Putamen (tissue), 1 donor: ENCODE measurements at places on chromosomes 12 and 14.

DNA sequence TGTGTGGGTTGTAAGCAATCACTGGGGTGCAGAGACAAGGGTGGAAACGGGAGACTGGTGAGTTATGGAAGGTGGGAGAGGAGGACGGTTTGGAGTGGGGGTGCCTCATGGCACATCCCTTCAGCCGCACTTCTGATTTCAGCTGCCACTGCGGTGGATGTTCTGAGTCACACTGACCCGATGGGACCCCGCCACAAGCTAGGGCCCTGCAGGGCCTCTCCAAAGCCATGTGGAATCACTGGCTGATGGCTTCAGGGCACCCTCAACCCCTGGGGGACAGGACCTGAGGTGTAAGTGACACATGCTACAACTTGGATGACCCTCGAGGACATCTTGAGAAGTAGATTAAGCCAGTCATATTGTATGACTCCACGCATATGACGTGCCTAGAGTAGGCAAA lies 53.7 kb downstream of the GPR68 start:
- DNase-seq: no peak

GRCh38 chr14:70905301-70905700 lies 2.0 kb upstream of the PCNX1 start:
- no peak for DNase-seq

DNA sequence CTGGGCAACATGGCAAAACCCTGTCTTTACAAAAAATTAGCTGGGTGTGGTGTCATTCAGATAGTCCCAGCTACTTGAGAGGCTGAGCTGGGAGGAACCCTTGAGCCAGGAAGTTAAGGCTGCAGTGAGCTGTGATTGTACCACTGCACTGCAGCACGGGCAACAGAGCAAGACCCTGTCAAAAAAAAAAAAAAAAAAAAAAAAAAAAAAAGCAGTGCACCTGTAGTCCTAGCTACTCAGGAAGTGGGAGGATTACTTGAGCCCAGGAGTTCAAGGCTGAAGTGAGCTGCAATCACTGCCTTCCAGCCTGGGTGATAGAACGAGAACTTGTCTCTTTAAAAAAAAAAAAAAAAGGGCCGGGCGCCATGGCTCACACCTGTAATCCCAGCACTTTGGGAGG lies 5.6 kb downstream of the REM2 start:
- DNase-seq: no peak

DNA sequence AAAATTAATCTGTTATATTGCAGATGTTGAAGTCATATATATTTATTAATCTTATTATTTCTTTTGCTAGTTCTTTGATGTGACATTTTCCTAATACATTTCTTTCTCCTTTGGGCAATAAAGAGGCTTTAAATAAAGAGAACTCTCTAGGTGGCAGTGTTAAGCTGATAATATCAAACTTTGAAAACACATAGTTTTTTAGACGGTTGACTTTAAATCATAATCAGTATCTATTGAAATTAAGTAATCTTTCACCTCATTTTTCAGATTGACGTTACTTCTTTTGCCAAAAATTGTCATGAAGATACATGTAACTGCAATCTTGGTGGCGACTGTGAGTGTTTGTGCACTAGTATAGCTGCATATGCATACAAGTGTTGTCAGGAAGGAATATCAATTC lies 130.8 kb upstream of the PTPRQ start:
- no peak for DNase-seq

DNA sequence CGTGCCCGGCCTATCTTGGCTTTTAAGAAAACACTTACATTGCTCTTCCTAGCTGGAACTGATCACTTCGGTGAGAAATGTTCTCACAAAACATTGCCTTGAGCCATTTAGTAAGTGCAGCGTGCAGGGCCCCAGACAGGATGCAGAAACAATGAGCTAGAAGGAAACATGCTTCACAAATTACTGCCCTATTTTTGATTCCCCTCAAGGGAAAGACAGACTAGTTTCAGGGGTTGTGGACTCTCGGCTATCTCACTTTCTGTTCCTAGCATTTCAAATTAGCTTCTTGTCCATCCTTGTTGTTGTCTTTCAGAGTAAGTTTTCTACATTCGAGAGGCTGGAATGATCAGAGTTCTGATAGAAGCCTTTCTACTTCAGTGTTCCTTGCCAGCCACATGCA lies 21.6 kb downstream of the TGFB3 start:
- no peak for DNase-seq

- DNase-seq: no peak
These were observed 65.8 kb downstream of the RIN3 start for GRCh38 chr14:92579244-92579936.

GRCh38 chr12:5310151-5310550 lies 121.8 kb upstream of the NTF3 start:
- no peak for DNase-seq

GRCh38 chr14:81455390-81455789 lies 55.3 kb upstream of the STON2 start:
- no peak for DNase-seq

GRCh38 chr14:91333650-91334039 lies 84.0 kb downstream of the CCDC88C start:
- no peak for DNase-seq

GRCh38 chr12:113347-113746 lies 46.8 kb downstream of the IQSEC3 start:
- DNase-seq: no peak

DNA sequence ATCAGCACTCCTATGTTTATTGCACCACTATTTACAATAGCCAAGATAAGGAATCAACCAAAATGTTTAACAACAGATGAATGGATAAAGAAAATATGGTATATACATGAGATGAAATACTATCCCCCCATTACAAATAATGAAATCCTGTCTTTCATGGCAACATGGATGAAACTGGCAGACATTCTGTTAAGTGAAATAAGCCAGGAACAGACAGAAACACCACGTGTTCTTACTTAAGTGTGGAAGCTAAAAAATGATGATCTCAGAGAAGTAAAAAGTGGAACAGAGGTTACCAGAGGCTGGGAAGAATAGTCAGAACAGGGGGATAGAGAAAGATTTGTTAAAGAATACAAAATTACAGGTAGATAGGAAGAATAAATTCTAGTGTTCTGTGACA lies 113.7 kb upstream of the MDM1 start:
- no peak for DNase-seq

DNA sequence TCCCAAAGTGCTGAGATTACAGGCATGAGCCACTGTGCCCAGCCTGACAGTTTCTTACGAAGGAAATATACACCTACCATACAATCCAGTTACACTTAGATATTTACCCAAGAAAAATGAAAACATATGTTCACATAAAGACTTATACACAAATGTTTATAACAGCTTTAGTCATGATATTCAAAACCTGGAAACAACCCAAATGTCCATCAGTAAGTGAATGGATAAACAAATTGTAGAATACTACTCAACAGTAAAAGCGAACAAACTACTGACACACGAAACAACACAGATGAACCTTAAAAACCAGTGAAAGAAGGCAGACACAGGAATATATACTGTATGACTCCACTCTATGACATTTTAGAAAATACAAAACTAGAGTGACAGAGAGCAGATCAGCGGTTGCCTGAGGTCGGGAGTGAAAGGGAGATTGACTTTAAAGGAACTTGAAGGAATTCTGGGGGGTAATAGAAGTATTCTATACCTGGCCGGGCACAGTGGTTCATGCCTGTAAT lies 83.6 kb downstream of the SPRING1 start:
- no peak for DNase-seq

DNA sequence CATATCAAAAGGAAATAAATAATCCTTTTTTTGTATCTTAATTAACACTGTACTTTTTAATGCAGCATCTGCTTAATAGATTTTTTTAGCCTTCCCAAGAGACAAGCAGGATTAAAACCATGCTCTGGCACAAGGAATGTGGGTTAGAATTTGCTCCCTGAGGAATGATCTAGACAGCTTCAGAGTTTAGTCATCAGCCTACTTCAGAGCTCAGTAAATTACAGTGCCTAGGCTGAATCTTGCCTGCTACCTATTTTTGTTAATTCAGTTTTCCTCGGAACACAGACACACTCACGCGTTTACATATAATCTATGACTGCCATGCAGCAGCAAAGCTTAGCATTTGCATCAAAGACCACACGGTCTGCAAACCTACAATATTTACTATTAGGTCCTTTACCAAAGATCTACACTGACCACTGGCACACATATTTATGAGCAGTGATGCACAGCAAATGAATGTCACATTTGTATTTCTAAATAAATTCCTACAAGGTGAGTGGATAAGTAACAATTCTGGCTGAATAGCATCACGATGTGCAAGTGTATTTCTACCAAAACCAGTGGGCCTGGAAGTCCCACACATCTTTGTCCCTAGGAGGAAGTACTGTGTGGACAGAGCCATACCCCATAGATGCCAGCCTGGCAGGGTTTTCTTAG lies 309.8 kb upstream of the TMEM132C start:
- DNase-seq: peak; percentile 2

GRCh38 chr14:22159099-22159498 lies 429.9 kb downstream of the DAD1 start:
- no peak for DNase-seq

GRCh38 chr14:55097881-55098560 lies 31.0 kb upstream of the LGALS3 start:
- no peak for DNase-seq

DNA sequence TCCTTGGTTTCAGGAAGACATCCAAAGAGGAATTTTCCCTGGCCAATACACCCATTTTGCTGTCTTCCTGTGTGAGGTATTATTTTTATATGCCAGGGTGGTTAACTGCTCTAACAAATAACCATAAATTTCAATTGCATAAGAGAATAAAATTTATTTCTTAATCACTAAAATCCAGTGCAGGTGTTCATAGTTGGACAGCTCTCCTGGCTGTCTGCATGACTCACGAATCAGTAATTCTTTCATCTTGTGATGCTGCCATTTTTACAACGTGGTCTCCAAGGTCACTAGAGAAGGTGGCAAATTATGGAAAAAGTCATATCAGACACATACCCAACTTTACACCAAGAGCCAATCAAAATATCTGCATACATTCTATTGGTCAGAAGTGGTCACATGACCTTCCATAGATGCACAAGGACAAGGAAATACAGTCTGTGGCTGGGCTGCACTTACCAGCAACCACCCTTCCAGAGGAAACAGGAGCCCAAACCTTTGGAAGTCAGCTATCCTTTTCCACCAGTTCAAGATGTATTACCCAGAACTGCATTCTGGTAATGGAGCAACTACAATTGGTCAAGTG lies 193.5 kb upstream of the PLEKHG7 start:
- DNase-seq: no peak

DNA sequence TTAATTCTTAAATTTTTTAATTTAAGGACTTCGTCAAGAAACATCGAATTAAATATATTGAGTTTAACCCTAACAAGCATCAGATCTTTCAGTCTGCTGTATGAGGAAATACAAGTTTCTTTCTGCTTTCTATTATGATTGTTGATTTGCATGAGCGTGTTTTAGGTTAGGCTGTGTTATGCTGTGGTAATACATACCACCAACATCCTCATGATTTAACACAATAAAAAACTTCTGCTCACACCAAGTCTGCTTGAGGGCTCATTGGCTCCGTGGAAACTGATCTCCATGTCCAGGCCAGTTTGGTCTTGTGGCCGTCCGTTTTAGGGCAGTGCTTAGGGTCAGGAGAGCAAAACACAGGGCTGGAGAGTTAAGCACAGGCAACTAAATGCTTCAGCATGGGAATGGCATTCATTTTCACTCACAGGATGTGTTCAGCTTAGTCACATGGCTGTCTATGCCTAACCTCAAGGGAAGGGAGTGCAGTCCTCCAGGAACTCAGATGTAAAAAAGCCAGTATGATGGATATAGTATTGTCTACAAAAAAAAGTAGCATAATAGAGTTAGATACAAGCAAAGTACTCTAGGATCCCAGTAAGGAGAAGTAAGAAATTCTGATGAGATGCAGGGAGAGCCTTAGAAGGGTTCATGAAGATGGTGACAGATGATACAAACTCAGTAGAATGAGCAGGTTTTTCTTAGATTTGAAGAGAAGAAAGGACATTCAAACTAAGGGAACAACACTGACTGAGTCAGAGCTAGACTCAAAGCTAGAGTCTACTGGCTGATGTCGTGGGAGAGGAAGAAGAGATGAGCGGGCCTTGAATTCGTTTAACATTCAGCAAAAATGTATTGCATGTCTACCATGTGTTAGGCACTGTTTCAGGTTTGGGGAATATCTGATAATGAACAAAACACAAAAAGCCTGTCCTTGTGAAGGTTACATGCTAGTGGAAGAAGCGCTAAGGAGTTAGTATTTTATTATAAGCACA lies 16.3 kb downstream of the MARK3 start:
- DNase-seq: no peak

DNA sequence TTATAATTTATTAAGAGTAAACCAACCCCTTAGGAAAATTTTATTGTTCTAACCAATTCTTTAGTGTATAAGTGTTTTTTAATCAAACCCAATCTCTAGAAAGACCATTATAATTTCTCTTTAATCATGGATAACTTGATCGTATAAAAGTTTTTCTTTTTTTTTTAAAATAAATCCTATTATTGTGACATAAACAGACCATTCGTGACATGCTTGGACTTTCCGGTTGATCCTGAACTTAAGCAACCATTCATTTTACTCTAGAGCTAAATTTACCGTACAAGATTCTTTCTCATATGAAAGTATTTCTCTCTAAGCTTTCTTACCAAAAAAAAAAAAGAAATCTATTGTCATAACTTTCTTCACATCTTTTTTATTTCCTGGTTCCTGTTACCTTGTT lies 32.6 kb upstream of the SLC38A4 start:
- no peak for DNase-seq

GRCh38 chr12:59637692-59638070 lies 41.9 kb downstream of the SLC16A7 start:
- DNase-seq: no peak

GRCh38 chr12:15536446-15536845 lies 214.1 kb downstream of the PTPRO start:
- DNase-seq: no peak

DNA sequence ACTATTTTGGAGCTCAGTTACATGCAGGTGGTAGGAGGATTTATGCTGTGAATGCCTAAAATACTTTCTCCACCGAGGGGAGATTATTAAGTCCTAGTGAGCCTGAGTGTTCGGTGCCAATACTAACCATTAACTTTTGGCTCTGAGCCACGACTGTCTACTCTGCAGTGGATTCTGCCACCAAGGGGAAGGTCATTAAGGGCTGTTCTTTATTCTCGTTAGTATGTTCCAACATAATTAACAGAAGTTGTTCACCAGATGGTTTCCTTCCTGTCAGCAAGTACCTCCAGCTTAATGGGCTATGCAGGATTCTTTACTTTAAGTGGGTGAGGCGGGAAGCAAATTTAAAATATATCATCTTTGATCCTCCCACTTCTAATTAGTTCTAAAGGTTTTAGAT lies 326.3 kb downstream of the BMP4 start:
- no peak for DNase-seq
